ENCODE measurements at places on chromosomes 13 and 19.

GRCh38 chr19:17584132-17584531 lies 28.7 kb downstream of the COLGALT1 start:
- no peak for DNase-seq

GRCh38 chr19:55690769-55691545 lies 15.9 kb downstream of the EPN1 start:
- no peak for DNase-seq

DNA sequence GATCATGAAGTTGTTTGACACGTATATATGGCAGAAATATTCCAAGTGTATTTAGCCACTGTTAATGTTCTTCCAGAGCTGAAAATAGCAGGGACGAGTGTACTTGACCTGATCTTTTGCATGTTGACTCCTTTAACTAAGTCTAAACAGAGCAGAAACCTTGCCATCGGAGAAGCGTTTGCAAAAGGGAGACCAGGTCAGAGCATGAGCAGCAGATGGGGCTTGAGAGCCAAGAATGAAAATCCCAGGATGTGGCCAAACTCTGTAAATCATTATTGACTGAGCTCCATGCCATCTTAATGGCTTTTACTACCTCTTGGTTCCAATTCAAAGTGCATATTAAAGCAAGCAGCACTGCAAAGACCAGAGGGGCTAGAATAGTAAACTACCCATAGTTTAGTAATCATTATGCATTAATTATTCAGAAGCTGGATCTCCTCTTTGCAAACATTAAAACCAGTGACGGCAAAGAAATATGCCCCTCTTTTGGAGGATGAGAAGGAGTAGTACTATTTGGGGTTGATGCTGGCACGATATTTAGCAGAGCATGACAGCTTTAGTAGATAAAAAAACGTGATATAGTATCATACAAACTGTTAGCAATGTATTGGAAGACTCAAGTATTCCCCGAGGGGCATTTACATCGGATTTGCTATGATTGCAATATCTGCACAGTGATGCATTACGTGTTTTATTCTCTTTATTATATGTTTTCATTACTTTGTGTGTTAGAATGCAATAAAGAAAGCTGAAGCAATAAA lies 55.7 kb downstream of the FAM216B start:
- DNase-seq = no peak

- no peak for DNase-seq
Measured at GRCh38 chr13:109256866-109257760, 529.3 kb downstream of the IRS2 start.

DNA sequence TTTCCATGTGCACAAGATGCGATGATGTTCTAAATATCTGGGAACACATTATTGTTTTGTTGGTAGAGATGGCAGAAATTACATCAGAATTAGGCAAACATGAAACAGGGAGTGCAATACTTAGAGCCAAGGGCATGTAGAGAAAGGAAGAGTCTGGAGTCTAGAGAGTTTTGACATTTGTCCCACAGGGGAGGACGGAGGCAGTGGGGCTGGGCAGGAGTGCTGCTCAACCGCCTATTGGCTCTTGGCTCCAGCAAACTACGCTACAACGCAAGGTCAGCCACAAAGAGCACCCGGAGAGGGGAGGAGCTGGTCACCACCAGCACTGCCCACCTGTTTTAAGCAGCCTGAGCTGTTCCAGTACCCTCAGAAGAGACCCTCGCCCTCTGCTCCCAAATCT lies 108.3 kb downstream of the ABCC4 start:
- no peak for DNase-seq

GRCh38 chr19:54096617-54097106 lies 3.9 kb downstream of the OSCAR start:
- DNase-seq = no peak

- no peak for DNase-seq
Measured at GRCh38 chr13:106113796-106114195, 421.7 kb downstream of the EFNB2 start.

DNA sequence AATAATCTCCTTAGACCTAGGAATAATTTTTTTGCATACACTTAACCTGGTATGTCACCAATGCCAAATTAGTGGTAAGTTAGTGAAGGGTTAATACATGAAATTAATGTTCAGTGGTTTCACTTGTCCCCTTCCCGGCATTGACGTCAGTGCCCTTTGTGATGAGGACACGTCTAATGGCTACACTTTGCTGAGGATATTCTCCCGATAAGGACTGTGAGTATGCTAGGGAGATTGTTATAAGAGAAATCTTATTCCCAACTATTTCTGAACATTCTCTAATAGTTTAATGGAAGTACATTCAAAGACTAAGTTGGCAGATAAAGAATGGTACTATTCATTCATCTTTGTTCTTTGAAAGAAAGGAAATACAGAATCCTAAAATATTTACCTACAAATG lies 102.4 kb downstream of the TNFRSF19 start:
- no peak for DNase-seq

DNA sequence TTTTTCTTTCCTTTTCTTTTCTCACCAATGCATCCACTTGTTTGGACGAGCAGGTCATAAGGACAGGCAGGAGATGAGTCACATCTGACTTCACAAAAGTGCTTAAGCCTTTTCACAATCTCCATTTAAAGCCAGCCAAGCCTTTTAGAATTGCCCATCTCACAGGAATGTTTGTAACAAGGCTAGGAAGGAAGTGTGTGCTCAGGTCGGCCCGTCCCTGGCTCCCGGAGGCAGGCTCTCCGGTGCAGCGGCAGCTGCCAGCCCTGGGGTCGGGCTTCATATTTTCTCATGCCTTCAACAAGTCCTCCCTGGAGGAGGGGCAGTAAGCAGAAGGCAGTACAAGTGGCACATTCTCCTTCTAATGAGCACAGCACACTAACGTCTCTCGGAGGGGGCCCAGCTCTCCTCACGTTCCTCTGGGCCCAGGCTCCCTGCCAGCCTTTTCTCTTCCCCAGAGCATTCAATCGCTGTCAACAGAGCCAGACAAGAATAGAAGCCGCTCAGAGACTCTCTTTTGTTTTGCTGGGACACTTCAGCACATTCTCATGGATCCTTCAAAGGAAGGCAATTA lies 180.5 kb downstream of the COL4A1 start:
- DNase-seq = no peak

GRCh38 chr19:30596813-30597399 lies 224.7 kb downstream of the ZNF536 start:
- no peak for DNase-seq

- no peak for DNase-seq
Measured at GRCh38 chr19:29923653-29924052, 18.4 kb upstream of the URI1 start.

- no peak for DNase-seq
Measured at GRCh38 chr19:23909222-23909621, 5.5 kb upstream of the ZNF726 start.

- peak; percentile 44 for DNase-seq
Measured at GRCh38 chr13:51330791-51331190, 8.7 kb upstream of the SERPINE3 start.

DNA sequence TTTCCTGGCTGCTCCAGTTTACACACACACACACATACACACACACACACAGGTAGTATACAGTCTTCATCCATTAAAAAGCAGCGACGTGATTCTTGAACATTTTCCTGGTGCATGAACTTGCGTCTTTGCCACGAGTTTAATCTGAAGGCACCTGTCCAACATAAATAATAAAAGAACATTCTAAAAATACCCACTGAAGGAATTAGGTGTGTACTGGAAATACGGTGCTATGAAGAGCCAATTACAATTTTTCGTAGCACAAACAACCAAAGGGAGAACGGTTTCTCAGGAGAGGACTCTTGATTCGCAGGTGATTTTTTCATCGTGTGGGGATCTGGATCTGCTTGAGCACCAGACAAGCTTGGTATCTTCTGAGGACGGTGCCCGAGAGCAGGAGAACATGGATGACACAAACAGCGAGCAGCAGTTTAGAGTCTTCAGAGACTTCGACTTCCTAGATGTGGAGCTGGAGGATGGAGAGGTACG lies 61.2 kb downstream of the ZAR1L start:
- no peak for DNase-seq

GRCh38 chr19:39937094-39937720 lies 2.8 kb upstream of the FCGBP start:
- DNase-seq = peak; percentile 65

GRCh38 chr13:28531077-28531844 lies 36.3 kb upstream of the FLT1 start:
- DNase-seq = peak; percentile 30

GRCh38 chr19:45884682-45885555 lies 1.0 kb downstream of the IRF2BP1 start:
- DNase-seq = peak; percentile 67

GRCh38 chr13:33258808-33259193 lies 26.8 kb downstream of the STARD13 start:
- DNase-seq = no peak

GRCh38 chr13:90997951-90998350 lies 349.5 kb upstream of the MIR17HG start:
- no peak for DNase-seq

GRCh38 chr19:3515891-3516422 lies 9.8 kb downstream of the FZR1 start:
- no peak for DNase-seq

- DNase-seq = peak; percentile 6
Measured at GRCh38 chr13:77846173-77846572, 72.5 kb downstream of the EDNRB start.

DNA sequence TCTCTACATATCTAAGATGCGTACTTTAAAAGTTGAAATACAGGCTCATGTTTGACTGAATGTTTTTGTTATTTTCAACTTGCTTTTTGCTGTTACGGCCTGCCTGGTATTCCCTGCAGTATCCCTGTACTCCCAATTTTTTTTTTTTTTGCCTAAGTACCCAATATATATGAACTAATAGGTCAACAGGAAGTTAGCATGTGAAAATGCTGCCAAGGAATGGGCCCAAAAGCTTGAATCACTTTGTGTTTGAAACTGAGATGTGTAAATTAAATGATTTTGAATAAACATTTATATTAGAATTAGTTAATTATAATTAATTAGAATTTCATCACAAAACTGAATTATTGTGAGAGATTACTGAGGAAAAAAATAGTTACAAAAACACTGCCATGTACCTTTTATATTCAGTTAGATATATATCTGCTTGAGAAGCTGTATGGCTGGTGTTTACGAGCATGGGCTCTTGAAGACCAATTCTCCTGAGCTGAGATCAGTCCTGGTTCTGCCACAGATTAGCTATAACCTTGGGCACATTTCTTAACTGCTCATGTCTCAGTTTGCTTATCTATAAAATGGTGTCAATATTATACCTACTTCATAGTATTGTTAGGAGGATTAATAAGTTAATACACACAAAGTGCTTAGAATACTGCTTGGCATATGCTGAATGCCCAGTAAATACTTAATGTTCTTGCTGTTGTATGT lies 16.0 kb downstream of the TDRD3 start:
- no peak for DNase-seq

GRCh38 chr19:14111486-14111885 lies 6.1 kb downstream of the PRKACA start:
- DNase-seq = no peak
